NCI-H2081 treated with DMSO at 0.1 percent for 48 hours (cell line): ENCODE measurements at places on chromosomes 7 and 10.

DNA sequence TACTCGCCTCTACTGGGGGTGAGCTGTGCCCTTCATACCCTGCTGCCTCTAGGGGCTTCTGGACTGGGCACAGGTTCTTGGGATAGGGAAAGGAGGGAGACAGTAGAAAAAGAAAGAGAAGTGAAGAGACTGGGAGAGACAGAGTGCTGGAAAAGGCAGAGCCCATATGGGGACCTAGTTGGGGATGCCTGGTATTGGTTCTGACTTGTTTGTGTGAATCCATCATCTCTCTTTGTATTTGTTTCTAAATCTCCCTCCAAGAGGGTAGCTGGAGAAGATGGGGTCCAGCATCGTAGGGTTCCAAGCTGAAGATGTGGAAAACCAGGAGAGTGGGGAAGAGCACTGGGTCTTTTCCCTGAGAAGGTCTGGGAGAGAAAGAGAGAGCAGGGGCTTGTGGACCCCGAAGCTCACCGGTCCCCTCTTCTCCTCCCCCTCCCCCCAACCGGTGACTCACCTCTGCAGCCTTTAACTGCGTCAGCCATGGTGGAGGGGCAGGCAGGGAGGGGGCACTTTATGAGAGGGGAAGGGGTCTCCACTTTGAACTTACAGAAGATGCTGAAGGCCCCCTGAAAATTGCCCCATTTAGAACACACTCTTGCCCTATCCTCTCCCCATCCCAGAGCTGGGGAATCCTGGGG, 3.2 kb upstream of the VGF start:
- DNase-seq, result no peak

DNA sequence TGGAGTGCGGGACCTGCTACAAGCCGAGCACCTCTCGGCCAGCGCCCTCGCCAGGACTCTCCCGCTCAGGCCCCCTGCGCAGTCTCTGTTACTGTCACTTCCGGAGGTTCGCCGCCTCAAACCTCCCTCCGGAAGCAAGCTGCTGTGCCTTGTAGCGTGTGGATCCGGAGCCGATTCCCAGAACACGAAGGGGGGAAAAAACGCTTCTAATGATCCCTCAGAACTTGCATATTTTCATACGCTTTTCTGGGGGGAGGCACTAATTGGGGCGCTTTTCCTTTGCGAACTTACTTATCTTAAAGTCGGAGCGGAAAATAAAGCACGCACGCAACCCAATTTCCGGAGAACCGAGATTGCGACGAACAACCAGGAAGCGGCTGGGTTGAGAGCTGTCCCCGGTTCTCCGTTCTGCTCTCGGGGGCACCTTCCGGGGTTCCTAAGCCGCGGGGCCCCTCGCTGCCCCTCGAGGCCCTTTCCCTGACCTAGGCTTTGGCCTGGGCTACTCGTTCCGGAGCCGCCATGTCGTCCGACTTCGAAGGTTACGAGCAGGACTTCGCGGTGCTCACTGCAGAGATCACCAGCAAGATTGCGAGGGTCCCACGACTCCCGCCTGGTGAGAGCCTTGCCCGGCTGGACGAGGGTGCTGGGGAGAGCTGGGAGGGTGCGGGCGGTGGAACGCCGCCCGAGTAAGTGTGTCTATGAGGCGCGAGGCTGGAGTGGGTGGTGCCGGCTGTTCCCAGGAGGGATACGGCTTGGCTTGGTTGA, at the start of the genes VTI1A and ZDHHC6:
TSS of gene VTI1A (plus strand) at position 361 of the 765 bp plus-strand sequence. CDS start at position 520, 159 bp downstream.
TSS of gene ZDHHC6 (minus strand) at position 60 of the 765 bp plus-strand sequence. CDS start 1,478 bp downstream, outside the sequence.
- peak; percentile 16 for DNase-seq

DNA sequence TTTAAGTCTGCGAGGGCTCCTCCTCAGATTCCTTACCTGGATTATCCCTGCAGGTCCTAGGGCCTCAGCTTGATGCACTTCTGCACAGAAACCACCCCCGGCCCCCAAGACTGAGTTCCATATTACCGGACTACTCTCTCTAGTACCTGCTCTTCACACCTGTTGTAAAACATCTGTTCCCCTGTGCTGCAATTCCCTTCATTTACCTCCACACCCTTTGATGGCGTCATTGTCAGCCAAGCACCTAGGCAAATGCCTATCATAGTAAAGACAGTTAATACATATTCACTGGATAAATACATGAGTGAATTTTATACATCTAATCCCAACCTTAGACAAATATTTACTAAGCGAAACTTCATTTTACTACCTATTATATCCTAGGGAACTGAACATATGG, 275.5 kb downstream of the PLXDC2 start:
- no peak for DNase-seq

- DNase-seq, result no peak
Observed at GRCh38 chr7:127594490-127594889, 954 bp downstream of the FSCN3 start.

- DNase-seq, result no peak
Observed at GRCh38 chr10:14703631-14704001, 71.1 kb downstream of the FAM107B start.

DNA sequence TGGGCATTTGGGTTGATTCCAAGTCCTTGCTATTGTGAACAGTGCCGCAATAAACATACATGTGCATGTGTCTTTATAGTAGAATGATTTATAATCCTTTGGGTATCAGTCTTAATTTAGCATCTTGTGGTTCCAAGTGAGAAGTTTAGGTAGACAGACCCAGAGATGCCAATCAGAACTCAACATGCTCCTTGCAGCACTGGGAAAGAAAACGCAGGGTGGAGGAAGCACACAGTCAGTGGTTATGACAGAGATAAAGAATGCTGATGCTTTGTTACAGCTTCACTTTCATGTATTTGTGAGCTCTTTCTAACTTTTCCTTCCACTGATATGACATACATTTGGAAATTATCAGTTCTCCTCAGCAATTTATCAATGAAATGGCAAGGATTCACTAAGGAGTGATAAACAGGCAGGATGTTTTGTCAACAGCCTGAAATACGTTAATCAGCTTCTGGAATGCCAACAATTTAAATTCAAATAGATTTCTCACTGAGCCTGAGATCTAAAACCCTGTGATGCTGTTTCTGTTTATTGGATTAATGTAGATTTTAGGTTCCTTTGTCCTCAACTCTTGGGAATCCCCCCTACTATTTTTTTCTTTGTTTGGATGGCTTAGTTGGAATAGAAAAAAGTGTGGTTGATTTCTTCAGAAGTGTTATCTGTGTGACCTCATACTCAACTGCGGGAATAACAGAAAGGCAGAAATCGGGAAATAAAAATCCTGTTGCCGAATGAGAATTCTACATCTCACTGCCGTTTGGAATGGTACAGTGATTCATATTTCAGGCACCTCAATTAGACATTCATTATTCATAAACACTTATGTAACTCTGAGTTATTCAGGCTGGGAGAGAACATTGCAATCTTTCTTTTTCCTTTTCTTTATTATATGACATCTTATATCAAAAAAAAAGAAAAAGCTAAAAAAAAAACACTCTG, 675.0 kb downstream of the CNTNAP2 start:
- no peak for DNase-seq

DNA sequence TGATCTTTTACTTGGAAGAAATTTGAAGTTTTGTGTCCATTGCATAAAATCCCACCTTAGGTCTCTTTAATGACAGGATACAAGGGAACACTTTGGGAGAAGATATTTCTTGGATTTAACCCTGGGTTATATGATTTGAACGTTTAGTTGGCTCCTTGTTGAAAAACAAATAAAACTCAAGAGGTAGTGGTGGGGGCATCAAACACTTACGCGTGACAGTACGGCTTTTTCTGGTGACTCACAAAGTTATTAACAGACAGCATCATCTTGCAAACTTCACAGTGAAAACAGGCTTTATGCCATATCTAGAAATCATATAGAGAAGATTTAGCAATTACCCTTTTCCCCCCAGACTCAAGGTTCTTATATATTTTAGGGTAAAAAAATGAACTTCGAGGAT, 699 bp downstream of the NRAP start:
- no peak for DNase-seq

DNA sequence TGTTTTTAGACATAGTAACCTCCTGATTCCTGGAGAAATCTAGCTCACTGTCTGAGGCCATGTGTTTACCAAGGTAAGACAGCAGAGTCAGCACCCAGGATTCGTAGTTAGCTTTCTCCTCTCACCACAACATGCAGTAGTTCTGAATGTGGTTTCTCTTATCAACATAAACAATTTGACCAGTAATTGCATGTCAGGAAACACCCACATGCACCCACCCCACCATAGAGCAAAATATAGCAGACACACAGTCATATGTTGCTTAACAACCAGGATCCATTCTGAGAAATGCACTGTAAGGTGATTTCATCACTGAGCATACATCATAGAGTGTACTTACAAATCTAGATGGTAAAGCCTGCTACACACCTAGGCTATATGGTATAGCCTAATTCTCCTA, 1004.0 kb downstream of the ANKRD7 start:
- DNase-seq, result no peak

- no peak for DNase-seq
Observed at GRCh38 chr7:43195768-43196167, 83.3 kb downstream of the HECW1 start.

- DNase-seq, result no peak
Observed at GRCh38 chr10:63390521-63390920, 75.3 kb downstream of the JMJD1C start.

- DNase-seq, result no peak
Observed at GRCh38 chr7:27916372-27916771, 176.4 kb downstream of the TAX1BP1 start.

- DNase-seq, result no peak
Observed at GRCh38 chr7:1449501-1449900, 9.8 kb downstream of the MICALL2 start.

GRCh38 chr7:40622941-40623501, 488.2 kb downstream of the SUGCT start:
- DNase-seq, result no peak

GRCh38 chr7:22566592-22566991, 66.6 kb upstream of the STEAP1B start:
- no peak for DNase-seq

- DNase-seq, result no peak
Observed at GRCh38 chr7:70674571-70675010, 457.4 kb upstream of the GALNT17 start.

GRCh38 chr10:110746254-110746826, 102.2 kb downstream of the RBM20 start:
- DNase-seq, result no peak

DNA sequence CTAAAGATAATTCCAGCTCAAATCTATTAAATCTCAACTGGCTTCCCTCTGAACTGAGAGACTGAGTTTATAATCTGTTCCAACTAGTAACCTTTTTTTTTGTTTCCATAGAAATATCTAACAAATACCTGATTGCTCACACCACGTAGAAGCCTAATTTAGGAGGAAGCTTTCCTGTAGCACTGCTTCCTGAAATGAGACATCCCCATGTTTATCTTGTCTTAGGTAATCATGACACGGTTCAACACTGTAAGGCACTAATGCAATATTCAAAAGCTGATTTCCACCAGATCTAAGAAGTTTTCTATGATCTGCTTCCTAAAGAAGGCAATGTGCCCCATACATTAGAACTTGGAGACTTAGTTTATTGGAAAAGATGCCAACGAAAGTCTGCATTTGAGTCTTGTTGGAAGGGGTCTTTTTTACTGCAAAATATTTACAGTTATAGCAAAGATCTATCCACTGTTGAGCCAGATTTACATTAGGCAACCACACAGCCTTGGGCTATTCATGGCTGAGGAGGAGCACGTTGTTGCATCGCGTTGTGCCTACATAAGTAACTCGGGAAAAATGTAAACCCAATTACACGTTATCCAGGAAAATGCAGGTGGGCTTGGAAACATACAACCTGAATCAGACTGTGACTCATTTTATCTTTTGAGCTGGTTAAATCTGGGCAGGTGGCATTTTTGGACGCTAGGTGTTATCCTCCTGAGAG, 66.3 kb downstream of the VIPR2 start:
- DNase-seq, result no peak

- DNase-seq, result no peak
Observed at GRCh38 chr10:34392641-34393170, 422.4 kb downstream of the PARD3 start.

DNA sequence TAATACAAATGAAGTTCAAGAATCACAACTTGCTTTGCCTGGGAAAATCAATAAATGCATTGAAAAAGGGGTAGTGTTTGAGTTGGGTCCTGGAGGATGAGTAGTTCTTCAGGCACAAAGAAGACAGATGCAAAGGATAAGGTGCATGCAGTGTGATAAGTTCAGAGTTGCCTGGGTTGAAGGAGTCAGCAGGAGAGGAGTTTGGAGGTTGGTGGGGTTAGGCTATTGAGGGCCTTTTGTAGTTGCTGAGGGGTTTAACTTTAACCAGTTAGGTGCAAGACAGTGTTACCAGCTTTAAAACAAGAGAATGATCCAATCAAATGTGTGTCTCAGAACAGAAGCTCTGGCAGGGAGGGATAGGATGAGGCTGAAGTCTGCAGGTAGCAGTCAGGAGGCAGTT, 44.3 kb upstream of the GLCCI1 start:
- no peak for DNase-seq

DNA sequence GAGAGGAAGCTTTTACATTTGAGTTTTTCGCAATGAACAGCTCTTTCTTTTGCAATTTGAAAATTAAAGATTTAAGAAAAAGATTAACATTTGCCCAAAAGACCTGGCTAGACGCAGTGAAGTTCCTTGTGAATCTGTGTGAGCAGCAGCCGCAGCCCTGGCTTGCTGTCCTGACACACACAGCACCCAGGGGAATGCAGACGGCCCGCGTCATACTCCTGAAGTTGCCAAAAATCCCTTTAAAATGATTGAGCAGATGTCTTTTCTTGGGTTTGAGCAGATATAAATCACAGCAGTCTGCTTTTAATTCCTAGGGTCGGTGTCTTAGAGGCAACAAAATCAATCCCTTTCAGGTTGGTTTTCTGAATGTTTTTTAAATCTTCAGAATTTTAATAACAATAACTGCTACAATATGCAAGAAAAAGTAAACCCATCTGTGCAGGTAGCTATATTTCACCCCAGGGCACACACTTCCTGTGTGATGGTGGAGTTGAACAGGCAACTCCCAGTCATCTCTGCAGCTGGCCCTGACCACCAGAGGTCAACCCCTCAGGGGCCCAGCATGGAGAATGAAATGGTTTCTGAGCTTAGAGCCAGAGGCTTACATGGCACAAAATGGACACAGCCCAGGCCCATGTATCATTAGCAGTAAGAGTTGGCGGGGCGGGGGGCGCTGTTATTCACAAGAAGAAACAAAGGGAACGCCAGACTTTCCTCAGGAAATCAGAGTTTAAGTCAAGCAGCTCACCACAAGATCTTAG, 32.2 kb upstream of the TRIL start:
- no peak for DNase-seq

GRCh38 chr10:121501796-121502195, 96.4 kb downstream of the FGFR2 start:
- DNase-seq, result no peak
